HCEC 1CT (cell line): ENCODE measurements at places on chromosomes 7 and 10.

DNA sequence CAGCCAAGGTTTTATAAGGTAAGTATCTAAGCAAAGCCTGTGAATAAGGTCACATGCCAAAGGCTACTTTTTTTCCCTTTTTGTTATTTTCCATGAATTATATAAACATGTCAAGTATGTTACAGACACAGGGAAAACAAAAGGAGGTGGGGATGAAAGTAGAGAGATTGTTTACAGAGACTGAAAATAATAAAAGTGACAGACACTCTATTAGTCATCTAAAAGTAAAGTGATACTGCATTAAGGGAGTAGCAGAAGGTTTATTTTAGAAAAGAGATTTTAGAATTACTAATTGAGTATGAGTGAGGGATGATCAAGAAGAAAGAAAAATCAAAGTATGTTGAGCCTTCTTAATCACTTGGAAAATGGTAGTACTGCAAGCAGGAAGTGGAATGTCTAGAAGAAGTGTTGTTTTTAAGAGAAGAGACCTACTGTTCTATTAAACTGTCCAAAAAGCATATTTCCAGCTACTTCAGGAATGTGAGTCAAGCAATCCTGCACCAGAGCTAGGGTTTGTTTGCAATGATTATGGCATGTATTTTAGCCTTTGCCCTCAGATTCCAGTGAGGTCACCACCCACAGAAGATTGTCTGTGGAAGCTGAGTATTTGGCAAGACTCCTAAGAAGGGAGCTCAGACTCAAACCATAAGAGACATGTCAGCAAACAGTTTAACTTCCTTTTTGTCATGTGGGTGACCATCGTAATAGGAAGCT is 177.9 kb upstream of the PLXDC2 start:
- peak; percentile 92 for DNase-seq

DNA sequence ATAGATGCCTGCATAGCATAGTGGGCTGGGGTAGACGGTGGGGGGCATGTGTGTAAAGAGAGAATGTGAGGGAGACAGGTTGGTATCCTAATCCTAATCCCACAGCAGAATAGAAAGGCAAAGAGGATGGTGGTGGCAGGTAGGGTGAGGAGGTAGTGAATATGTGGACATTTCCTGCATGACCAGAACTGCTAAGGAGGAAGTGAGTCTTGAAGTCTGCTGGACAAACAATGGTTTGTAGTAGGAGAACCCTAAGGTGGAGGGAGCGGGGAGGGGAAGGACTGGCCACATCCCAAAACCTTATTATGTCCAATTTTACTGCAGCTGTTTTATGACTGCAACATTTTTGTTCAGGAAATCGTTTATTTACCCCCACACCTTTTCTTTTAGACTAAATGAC is 279.7 kb downstream of the AUTS2 start:
- DNase-seq: no peak

- peak; percentile 9 for DNase-seq
These were observed 910 bp downstream of the WIPF3 start for GRCh38 chr7:29806995-29807841.

DNA sequence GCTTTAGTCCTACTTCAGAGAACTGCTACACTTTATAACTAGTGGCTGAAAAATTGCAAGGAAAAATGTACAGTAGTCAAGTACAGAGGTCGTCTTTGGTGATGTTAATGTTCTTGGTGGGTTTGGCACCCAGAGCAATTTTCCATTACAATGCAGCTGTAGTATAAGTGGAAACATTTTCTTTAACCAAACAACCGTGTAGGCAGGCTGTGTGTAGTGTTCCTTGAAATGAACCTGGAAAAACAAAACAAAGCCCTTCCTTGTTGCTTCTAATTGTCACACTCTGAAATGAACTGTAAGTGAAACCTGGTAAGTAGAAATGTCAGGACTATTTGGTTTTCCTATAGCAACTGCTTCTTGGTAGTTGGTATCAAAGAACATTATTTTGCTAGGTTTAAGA is 256.9 kb downstream of the MDFIC start:
- DNase-seq: no peak

- DNase-seq: no peak
These were observed 14.8 kb upstream of the GSAP start for GRCh38 chr7:77430927-77431326.

GRCh38 chr10:82942286-82943099 is 1067.5 kb downstream of the NRG3 start:
- no peak for DNase-seq

DNA sequence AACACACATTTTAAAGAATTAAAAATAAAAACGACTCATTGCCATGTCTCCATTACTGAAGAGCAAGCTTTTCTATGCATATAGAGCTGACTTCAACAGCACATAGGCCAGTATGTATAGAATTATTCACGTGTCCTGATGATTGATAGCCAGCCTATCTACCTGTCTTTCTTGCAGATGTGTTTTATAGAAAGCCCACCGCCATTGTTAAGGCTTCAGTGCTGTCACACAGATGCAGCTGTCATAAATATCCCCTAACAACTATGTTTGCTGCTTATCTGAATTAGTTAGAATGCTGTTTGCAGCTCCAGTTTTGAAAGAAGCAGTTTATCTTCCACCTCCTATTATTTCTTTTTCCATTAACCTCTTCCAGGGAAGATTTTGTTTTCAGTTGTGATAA is 235.9 kb downstream of the SLC25A13 start:
- no peak for DNase-seq

- no peak for DNase-seq
These were observed 68.7 kb upstream of the KLF6 start for GRCh38 chr10:3853547-3854303.

DNA sequence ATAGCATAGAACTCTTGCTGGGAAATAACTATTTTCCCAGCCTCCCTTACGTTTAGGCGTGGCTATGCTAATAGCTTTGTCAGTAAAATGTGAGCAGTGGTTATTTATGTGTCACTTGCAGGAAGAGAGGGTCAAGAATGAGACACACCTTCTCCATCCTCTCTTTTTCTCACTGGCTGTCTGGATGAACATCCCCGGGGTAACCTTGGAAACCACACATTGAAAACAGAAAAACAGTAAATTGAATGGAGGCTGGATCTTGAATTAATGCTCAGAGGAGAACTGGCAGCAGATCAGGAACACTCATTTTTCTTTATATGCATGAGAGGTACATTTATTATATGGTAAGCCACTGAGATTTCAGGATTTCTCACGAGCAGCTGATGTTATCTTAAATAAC is 127.6 kb downstream of the DNAJB9 start:
- DNase-seq: no peak

GRCh38 chr7:140018125-140019043 is 44.4 kb downstream of the PARP12 start:
- DNase-seq: no peak

GRCh38 chr7:108284349-108285002 is 154.3 kb upstream of the LAMB4 start:
- no peak for DNase-seq

- no peak for DNase-seq
These were observed 28.4 kb downstream of the PLXNA4 start for GRCh38 chr7:132547821-132548220.

- no peak for DNase-seq
These were observed 222.2 kb downstream of the DNAJB6 start for GRCh38 chr7:157558875-157559595.

GRCh38 chr7:99219185-99219767 is 11.4 kb upstream of the KPNA7 start:
- no peak for DNase-seq

- no peak for DNase-seq
These were observed 1.2 kb upstream of the PLXNA4 start for GRCh38 chr7:132577206-132578049.

DNA sequence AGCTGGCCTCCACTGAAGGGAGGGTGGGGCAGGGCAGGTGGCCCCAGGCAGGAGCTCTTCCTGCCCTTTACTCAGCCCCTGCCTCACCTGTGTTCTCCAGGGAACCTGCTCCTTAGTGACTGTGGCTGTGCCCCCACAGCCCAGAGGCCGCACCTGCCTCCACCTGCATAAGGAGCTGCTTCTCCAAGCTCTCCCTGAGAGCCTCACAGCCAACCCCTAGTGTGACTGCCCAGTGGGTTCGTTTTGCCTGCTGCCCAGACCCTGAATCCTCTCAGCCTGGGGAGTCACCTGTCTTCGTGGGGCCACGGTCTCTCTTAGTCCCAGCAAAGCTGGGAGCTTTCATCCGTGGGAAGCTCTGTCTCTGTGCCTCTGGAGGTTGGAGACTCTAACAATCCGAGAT is 94.4 kb downstream of the GLRX3 start:
- DNase-seq: no peak

- DNase-seq: peak; percentile 85
These were observed 25.0 kb upstream of the C1GALT1 start for GRCh38 chr7:7157177-7157886.

- peak; percentile 50 for DNase-seq
These were observed 38.8 kb downstream of the SLC29A3 start for GRCh38 chr10:71357792-71358265.

DNA sequence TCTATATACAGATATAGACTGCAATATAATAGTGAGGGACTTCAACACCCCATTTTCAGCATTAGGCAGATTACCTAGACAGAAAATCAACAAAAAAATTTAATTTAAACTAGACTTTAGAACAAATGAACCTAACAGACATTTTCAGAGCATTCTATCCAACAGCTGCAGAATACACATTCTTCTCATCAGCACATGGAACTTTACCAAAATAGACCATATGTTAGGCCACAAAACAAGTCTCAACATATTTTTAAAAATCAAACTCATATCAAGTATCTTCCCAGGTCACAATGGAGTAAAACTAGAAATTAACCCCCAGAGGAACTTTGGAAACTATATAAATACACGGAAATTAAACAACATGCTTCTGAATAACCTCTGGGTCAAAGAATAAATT is 169.6 kb downstream of the MTERF1 start:
- DNase-seq: no peak

- DNase-seq: no peak
These were observed 88.9 kb downstream of the CTTNBP2 start for GRCh38 chr7:117784315-117784714.

DNA sequence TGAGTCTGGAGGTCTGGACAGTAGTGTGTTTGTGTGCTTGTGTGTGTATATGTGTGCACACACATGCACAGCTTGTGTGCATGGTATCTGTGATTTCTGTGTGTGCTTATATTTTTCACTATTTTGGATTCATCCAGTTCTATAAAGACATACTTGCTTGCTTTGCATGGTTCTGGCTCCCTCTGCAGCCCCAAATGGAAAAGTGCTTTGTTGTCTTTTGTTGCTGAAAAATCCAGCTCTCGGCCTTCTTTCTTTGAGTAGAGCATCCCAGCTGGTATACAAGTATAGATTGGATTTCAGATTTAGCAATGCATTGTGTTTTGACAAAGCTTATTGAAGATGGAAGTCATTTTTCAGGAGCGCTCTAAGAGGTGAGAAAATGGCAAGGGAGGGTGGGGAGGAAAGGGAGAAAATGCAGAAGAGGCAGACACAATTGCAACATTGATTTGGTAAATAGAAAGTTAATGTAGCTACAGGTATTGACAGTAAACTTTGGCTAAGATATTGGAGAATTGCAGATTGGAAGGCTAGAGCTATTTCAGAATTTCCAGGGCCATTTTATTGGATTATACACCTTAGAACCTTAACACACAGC is 333.9 kb downstream of the AUTS2 start:
- DNase-seq: no peak

GRCh38 chr10:131824371-131825149 is 76.2 kb upstream of the PPP2R2D start:
- no peak for DNase-seq
